GM23248 (cell line): ENCODE measurements at places on chromosomes 1 and 21. TPM values are rescaled to one million over a fixed set of nuclear protein-coding genes. Genes with fewer than 3 reads are reported as not detected.
A peak's percentile ranks its signal among the peaks of the same experiment; 100 is the strongest.

GRCh38 chr1:24203404-24203803 is 16.3 kb upstream of the IFNLR1 start:
- no peak for DNase-seq

GRCh38 chr1:110207831-110208230 is 2.3 kb upstream of the KCNC4 start:
- peak; percentile 71 for DNase-seq

FCGR3A gene
- not detected in 2 replicates for total RNA-seq

DNA sequence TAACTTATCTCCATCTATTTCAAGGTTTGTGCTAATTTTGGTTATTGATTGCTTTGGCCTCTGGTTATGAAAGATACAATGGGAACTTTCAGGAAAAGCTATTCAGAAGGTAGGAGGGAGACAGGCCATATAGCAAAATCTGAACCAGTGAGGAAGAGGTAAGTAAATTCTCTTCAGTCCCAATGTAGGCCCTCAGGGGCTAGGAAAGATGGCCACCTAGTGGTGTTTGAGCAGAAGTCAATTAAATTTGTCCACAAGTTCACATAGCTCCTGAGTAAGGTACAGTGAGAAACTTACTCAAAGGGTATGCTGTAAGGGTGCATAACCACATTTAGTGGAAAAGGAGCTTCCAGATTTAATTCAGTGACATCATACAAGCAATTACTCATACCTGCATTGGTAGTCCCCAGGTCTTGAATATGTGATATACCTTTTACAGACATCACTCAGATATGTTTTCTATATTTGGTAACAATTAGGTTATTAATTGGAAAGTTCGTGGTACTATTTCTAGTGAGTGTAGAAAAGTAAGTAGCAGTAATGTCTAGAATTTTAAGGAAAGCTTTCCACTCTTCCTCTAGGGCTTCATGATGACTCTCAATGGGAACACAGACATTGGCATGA is 21.4 kb upstream of the FMO1 start:
- DNase-seq: peak; percentile 79

NPL gene
- 1.0 and 5.0 TPM in 2 replicates for total RNA-seq

RRAGC gene
- total RNA-seq: 17.9 and 23.5 TPM in 2 replicates

GRCh38 chr21:17901458-17902079 is 82.4 kb upstream of the C21orf91 start:
- DNase-seq: peak; percentile 11

DNA sequence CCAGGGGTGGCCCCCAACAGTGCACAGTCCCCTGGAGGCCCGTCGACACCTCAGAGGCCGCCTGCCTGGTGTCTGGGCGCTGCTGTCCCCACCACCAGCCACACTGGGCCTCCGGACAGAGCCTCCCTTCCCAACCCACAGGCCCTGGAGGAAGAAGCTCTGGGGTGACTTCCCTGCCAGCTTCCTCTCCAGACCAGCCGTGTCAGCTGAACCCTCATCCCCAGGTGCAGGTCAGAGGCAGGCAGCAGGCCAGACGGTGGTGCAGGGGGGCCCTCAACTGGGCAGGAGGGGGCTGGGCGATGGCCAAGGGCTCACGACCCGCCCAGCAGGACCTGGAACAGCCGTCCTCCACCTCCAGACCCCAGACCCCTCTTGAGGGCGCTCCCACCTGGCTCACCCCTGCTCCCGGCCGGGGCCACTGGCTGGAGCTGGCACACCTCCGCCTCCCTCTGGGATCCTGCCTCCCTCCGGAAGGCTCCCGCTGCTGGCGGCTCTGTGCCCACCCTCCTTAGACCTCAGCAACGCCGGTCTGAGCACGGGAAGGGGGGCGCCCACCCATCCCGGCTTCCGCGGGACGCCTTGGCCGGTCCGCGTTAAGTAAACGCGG is 520 bp downstream of the TNFRSF18 start:
- no peak for DNase-seq

SLC1A7 gene
- 0.13 TPM in 1 of 2 replicates, not detected in the other for total RNA-seq

DNA sequence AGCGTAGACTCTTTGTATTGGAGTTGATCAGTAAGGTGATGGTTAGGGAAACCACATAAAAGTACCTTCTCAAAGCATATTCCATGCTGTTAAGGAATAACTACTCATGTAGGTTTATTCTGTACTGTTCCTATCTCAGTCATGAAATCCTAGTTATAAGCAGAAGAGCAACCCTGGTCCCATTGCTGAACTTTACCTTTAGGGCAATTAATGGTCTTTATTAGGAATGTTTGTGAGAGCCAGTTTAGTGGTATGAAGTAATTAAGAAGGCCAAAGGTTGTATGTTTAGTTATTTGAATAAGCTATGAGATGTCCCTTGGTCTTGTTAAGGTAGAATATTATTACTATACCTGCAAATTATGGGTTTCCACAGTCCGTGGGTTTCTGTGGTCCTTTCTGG is 44.0 kb downstream of the ACP6 start:
- DNase-seq: no peak

RNF19B gene
- 9.5 and 11.1 TPM in 2 replicates for total RNA-seq
